AG20443 (cell line): ENCODE measurements at places on chromosomes 13 and 19.

GRCh38 chr13:25085125-25085742 is 10.7 kb upstream of the PABPC3 start:
- DNase-seq: peak; percentile 56

GRCh38 chr19:20080656-20081055 is 2.9 kb downstream of the ZNF90 start:
- DNase-seq: no peak

DNA sequence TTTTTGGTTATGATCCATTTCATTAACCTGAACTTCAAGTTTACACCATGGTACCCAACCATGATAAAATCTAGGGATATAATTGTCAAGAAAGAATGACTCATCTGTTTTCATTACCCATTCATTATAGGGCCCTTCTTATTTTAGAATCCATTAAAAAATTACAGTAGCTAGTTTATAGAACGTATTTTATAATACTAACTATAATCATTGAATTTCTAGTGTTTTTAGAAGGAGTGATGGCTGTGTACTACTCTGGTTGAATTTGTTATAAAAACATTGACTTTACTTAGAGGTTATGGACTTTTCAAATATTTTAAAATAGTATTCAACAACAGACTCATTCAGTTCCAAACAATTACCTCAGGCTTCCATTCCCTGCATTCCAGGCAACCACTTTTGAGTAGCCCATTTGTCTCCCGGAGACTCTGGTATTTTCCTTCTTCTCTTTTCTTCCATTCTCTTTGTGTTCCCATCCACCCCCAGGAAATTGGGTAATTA is 71.9 kb upstream of the KLF12 start:
- DNase-seq: peak; percentile 60

DNA sequence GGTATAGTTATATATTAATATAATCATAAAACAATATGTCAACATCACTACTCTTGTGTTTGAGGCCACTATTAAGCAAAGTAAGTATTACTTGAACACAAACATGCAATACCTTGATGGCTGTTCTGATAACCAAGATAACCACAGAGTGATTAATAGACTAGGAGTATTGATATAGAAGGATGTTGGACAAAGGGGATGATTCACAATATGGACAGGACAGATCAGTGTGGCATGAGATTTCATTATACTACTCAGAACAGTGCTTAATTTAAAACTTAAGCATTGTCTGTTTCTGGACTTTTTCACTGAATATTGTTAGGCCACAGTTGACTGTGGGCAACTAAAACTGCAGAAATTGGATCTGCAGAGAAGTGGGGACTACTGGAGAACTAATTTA is 384.2 kb downstream of the SLITRK1 start:
- no peak for DNase-seq

GRCh38 chr13:110834572-110834971 is 80.3 kb downstream of the ANKRD10 start:
- DNase-seq: no peak

GRCh38 chr13:30803749-30804148 is 68.4 kb downstream of the ALOX5AP start:
- no peak for DNase-seq

- DNase-seq: no peak
These were observed 10.5 kb upstream of the CEACAM6 start for GRCh38 chr19:41744850-41745249.

DNA sequence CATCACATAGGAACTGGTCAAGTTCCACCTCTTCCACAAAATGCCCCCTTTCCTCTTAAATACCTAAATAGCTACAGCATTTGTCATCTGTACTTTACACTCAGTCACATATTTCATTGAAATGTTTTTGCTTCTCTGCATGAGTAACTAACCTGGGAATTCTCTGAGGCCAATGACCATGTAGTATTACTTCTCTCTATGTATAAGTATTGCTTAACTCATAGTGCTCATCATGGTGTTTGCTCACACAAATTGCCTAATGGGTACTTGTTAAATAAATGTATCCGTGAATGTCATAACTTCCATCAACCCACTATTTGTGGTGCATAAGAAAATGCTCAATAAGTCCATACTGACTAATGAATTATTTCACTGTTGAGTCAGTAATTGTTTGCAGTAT is 115.5 kb downstream of the FGF14 start:
- peak; percentile 33 for DNase-seq

GRCh38 chr13:114021464-114022308 is 47.8 kb upstream of the C13orf46 start:
- no peak for DNase-seq

- DNase-seq: peak; percentile 52
These were observed 122.0 kb downstream of the ENOX1 start for GRCh38 chr13:43664700-43665191.

- DNase-seq: no peak
These were observed 10.6 kb downstream of the FUT6 start for GRCh38 chr19:5828661-5829566.

DNA sequence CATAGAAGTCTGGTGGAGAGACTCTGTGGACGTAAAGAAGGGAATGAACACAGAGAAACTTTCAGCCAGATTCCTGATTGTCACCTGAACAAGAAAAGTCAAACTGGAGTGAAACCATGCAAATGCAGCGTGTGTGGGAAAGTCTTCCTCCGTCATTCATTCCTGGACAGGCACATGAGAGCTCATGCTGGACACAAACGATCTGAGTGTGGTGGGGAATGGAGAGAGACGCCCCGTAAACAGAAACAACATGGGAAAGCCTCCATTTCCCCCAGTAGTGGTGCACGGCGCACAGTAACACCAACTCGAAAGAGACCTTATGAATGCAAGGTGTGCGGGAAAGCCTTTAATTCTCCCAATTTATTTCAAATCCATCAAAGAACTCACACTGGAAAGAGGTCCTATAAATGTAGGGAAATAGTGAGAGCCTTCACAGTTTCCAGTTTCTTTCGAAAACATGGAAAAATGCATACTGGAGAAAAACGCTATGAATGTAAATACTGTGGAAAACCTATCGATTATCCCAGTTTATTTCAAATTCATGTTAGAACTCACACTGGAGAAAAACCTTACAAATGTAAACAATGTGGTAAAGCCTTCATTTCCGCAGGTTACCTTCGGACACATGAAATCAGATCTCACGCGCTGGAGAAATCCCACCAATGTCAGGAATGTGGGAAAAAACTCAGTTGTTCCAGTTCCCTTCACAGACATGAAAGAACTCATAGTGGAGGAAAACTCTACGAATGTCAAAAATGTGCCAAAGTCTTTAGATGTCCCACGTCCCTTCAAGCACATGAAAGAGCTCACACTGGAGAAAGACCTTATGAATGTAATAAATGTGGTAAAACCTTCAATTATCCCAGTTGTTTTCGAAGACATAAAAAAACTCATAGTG is 10.8 kb downstream of the ZNF101 start:
- DNase-seq: no peak

DNA sequence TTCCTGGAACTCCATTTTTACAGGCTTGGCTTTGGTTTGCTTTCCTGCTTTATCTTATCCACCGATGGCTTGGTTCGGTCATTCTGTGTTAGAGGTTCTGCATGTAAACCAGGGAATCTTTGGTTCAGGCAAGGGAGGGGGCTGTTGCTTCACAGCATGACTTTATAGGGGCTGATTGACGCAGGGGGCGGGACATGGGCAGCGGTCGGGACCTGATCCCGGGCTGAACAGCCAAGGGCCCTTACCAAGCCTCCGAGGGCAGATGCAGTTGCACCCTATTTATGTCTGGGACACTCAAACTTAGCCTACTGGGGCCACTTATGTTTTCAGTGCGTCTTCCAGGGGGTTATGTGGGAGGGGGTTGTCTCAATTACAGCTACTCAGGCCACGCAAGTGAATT is 312.4 kb downstream of the ZNF536 start:
- DNase-seq: no peak

- DNase-seq: no peak
These were observed 924.6 kb downstream of the OLFM4 start for GRCh38 chr13:53953183-53953582.

DNA sequence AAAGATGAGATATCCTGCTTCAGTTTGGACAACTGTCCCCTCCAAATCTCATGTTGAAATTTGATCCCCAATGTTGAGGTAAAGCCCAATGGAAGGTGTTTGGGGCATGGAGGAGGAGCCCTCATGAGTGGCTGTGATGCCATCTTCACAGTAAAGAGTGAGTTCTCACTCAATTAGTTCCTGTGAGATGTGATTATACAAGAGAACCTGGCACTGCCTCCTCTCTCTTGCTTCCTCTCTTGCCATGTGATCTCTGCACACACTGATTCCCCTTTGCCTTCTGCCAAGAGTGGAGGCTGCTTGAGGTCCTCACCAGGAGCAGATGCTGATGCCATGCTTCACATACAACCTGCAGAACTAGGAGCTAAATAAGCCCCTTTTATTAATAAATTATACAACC is 86.9 kb downstream of the HSPH1 start:
- no peak for DNase-seq

- DNase-seq: no peak
These were observed 65.7 kb downstream of the SLITRK5 start for GRCh38 chr13:87736849-87737385.

DNA sequence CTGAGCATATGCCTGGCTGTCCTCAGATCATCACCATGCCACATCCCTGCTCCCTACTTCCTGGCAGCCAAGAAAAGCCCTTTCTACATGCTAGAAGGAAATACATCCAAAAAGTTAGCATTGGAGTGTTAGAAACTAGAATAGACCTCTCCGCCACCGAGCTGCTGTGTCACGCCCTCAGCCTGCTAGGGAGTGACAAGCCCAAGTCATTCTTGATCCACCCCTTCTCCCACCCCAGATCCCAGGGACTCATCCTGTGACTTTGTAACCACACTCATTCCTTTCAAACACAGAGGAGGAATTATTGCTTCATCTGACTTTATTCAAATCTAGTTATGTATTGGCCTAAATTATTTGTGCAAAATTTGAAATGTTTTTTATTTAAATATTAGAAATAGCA is 45.3 kb downstream of the POLR1D start:
- DNase-seq: no peak

GRCh38 chr13:87235621-87236020 is 435.6 kb upstream of the SLITRK5 start:
- no peak for DNase-seq

DNA sequence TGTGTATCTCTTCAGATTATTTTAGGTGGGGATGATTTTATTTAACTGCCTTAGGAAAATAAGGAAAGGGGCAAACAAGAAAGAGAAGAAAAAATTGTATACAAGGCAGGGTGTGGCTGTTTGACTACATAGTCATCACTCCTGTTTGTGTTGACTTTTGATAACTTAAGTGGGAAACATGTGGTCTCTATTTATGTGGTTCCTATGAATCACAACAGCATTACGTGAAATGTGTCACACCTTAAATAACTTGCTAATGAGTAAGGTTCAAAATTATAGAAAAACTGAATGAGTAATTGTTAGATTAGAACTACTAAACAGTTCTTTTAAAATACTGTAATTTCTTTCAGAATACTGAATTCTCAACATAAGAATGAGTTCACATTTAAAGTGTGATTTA is 69.3 kb downstream of the LMO7 start:
- DNase-seq: peak; percentile 41

DNA sequence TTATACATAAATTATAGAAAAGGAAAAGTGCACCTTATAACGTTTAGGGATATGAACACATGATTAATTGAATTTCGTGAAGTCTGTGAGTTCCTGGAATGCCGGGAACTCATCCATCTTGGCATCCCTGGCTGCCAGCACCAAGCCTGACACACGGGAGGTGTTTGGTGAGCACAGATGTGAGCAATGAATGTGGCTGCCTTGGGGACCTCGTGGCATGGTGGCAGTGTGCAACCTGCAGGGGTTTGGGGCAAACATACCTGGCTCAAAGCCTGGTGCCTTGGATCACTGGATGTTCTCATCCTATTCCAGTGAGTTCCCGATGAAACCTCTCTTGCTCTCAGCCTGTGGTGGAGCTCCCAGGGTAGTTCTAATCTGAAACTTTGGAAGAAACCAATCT is 10.4 kb upstream of the MAP2K2 start:
- no peak for DNase-seq

- DNase-seq: peak; percentile 55
These were observed 523.4 kb downstream of the FGF9 start for GRCh38 chr13:22194106-22194805.

DNA sequence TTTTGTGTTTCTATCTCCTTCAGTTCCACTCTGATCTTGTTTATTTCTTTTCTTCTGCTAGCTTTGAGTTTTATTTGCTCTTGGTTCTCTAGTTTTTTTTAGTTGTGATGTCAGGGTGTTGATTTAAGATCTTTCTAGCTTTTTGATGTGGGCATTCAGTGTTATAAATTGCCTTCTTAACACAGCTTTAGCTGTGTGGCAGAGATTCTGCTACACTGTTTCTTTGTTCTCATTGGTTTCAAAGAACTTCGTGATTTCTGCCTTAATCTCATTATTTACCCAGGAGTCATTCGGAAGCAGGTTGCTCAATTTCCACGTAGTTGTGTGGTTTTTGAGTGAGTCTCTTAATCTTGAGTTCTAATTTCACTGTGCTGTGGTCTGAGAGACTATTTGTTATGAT is 251.7 kb upstream of the HTR2A start:
- no peak for DNase-seq

DNA sequence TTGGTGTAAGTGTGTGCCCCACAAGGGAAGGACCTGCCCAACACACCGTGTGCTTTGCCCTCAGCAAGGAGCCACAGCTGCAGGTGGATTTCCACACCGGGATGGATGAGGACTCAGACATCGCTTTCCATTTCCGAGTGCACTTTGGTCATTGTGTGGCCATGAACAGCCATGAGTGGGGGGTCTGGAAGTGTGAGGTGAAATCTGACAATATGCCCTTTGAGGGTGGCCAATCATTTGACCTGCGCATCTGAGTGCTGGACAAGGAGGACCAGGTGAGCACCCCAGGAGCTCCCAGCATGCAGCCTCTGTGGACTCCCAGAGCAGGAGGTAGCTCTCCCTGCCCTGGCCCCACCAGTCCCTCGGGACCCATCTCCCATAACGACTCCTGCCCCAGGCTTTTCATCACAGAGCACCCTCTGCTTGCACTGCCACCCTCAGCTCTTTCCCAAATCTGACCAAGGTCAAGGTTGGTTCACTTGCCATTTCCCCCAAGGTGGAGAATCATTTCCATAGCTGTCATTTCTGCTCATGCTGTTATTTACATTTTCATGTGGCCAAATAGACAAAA is 13.2 kb upstream of the EID2 start:
- DNase-seq: no peak

GRCh38 chr13:74920920-74921319 is 561.0 kb downstream of the TBC1D4 start:
- DNase-seq: no peak

GRCh38 chr19:34475975-34476594 is 5.5 kb upstream of the WTIP start:
- DNase-seq: no peak

GRCh38 chr13:49374585-49375290 is 69.1 kb downstream of the CAB39L start:
- peak; percentile 67 for DNase-seq

- no peak for DNase-seq
These were observed 7.5 kb downstream of the RPS9 start for GRCh38 chr19:54207983-54208783.

GRCh38 chr13:43374621-43375020 is 351.2 kb downstream of the DNAJC15 start:
- peak; percentile 75 for DNase-seq

GRCh38 chr13:80235166-80235966 is 105.6 kb downstream of the SPRY2 start:
- DNase-seq: no peak

GRCh38 chr19:41308450-41309179 is 1.4 kb upstream of the CCDC97 start:
- DNase-seq: peak; percentile 84

- DNase-seq: no peak
These were observed 15.5 kb downstream of the ZSWIM9 start for GRCh38 chr19:48186015-48186414.

- peak; percentile 14 for DNase-seq
These were observed 12.1 kb upstream of the DACH1 start for GRCh38 chr13:71879129-71879535.

- no peak for DNase-seq
These were observed 19.1 kb downstream of the LRCH1 start for GRCh38 chr13:46571909-46572595.
